Esophagus muscularis mucosa (tissue), 4 donors: ENCODE measurements at places on chromosomes 1 and 21. TPM values are rescaled to one million over a fixed set of nuclear protein-coding genes. Genes with fewer than 3 reads are reported as not detected.
A peak's percentile ranks its signal among the peaks of the same experiment; 100 is the strongest.

GRCh38 chr1:33182401-33182841 lies 578 bp upstream of the TRIM62 start:
- H3K27ac ChIP-seq, result peak overlapping the region; percentile 91
- peaks cover 6% of the 10 kb centered on the region for H3K36me3 ChIP-seq
- peak; percentile 90 for DNase-seq
- peak overlapping the region; percentile 93 for H3K4me3 ChIP-seq

DNA sequence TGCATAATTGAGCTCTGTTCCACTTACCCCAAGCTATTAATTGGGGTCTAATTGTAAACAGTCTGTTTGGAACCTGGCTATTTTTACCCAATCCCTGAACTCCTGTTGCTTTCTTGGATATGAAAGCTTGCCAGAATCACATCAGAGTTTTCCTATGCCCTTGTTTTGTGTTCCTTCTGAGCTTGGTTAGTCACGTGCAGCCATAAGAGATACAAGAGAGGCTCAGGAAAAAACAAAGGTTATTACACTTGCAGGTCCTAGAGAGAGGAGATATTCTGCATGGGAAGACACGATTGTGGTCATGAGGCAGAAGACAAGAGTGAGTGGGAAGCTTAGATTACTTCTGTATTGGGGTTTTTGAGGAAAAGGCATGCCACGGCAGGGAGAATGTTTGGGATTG lies 46.0 kb upstream of the RGL1 start:
- no peak overlapping the region for H3K4me3 ChIP-seq
- no peak overlapping the region for H3K27ac ChIP-seq
- H3K4me1 ChIP-seq, result no peaks in the 10 kb centered on the region
- no peaks in the 10 kb centered on the region for H3K27me3 ChIP-seq
- DNase-seq, result no peak

DNA sequence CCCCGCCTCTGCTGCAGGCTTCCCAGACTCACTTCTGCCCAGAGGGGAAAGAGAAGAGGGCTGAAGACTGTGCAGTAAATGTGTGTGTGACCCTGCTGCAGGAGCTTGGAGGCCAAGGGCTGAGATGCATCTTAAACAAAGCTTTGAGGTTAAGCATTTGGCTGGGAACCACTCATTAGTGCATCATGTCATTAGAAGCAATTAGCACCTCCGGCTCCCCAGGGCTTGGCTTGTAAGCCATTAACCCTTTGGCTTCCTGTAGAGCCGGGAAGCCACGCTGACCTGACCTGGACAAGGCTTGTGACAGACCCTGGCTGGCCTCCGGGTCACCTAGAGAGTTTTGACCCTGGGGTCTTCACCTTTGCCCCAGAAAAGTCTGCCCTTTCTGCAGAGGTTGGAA lies 77.0 kb downstream of the CSMD2 start:
- no peaks in the 10 kb centered on the region for H3K36me3 ChIP-seq
- peak; percentile 57 for DNase-seq
- H3K4me3 ChIP-seq, result no peak overlapping the region
- no peaks in the 10 kb centered on the region for H3K27me3 ChIP-seq
- H3K4me1 ChIP-seq, result no peaks in the 10 kb centered on the region

- H3K27ac ChIP-seq, result peak overlapping the region; percentile 72
- H3K36me3 ChIP-seq, result no peaks in the 10 kb centered on the region
- no peak overlapping the region for H3K4me3 ChIP-seq
- DNase-seq, result no peak
- H3K27me3 ChIP-seq, result no peaks in the 10 kb centered on the region
- peaks cover 86% of the 10 kb centered on the region for H3K4me1 ChIP-seq
Observed at GRCh38 chr1:164630626-164631396, 71.8 kb downstream of the PBX1 start.

DNA sequence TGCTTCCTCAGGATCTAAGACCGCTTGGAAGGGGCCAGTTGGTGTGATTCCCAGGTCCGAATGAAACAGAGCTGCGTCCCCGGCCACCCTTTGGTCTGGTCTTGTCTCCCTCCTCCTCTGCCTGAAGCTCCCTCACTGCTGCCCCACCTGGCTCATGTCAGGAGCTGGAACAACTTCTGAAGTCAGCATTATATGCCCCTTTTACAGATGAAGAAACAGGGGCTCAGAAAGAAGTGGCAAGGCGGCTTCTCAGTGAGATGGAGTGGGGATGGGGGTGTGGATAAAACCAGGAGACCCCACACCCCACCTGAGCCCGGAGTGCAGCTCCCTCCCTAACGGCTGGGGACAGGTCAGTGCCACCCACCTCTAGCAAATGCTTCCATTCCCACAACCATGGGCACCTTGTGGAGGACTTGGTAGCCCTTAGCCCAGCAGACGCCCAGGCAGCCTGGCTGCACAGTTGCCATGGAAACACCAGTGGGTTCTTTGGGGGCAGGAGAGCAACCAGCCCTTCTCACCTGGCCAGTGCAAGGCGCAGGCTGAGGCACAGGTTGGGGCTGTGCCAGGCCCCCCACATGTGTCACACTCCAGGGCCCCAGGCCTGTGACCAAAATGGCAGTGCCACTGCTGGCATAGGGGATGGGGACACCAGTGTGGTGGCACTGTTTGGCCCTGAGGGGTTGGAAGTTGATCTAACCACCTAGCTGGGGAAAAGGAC lies 31.9 kb upstream of the ECE1 start:
- DNase-seq, result no peak
- no peaks in the 10 kb centered on the region for H3K27me3 ChIP-seq
- H3K4me1 ChIP-seq, result peaks cover 100% of the 10 kb centered on the region
- peak overlapping the region; percentile 88 for H3K27ac ChIP-seq
- H3K36me3 ChIP-seq, result no peaks in the 10 kb centered on the region

GRCh38 chr1:236425031-236425663 lies 31.1 kb downstream of the EDARADD start:
- H3K4me3 ChIP-seq, result no peak overlapping the region
- no peak overlapping the region for H3K27ac ChIP-seq
- H3K36me3 ChIP-seq, result no peaks in the 10 kb centered on the region
- DNase-seq, result no peak

FGR gene
- total RNA-seq, result 13.0 TPM

UCK2 gene
- 33.7 TPM for total RNA-seq

C1orf226 gene
- total RNA-seq, result 18.9 TPM
